ENCODE measurements at places on chromosomes 2 and 18.

- DNase-seq: no peak
Measured at GRCh38 chr2:119157850-119158511, 570 bp downstream of the C1QL2 start.

GRCh38 chr2:115364093-115364492 is 921.7 kb downstream of the DPP10 start:
- no peak for DNase-seq

DNA sequence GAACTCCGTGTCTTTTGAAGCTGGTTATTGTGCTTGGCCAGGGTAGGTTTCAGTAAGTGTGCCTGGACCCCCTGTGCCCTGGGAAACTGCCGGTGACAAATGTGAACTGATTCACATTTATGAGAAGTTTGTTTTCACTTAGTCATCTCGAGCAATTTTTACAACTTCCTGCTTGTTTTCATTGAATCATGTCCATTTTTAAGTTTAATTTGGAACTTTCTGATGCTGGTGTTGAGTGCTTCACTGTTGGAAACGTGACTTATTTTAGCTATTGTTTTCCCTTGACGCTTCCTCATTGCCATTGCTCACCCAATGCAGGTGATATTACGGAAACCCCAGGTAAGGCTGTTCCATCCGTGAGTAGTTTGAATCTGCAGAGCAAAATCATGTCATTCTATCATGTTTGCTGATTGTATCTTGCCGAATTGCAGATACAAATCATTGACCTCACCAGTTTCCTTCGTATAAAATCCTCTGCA is 97.2 kb downstream of the RTN4 start:
- no peak for DNase-seq

- DNase-seq: no peak
Measured at GRCh38 chr2:226333388-226333787, 466.2 kb downstream of the IRS1 start.

GRCh38 chr2:19687017-19687659 is 214.6 kb downstream of the TTC32 start:
- no peak for DNase-seq

DNA sequence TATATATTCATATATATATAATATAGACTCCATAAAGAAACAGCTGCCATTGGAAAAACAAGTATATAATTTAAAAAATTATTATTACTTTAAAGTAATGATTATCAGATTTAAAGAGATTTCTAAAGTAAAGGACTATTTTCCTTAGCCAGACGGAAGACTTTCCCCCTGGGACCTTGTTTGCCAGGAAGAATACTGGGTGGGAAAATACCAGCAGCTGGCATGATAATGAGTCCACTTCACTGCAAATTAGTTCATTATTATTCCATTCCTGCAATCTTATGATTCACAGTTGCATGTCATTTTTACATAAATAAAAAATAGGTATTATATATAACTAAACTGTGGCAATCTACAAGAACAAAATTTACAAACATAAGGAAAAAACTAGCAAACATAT is 339.8 kb upstream of the CDH7 start:
- DNase-seq: no peak

- DNase-seq: no peak
Measured at GRCh38 chr2:105156166-105156565, 85.4 kb upstream of the GPR45 start.

- no peak for DNase-seq
Measured at GRCh38 chr2:79178076-79178674, 18.6 kb upstream of the REG3A start.

- no peak for DNase-seq
Measured at GRCh38 chr2:144414324-144414845, 105.5 kb downstream of the ZEB2 start.

GRCh38 chr2:43136011-43136799 is 90.2 kb downstream of the ZFP36L2 start:
- no peak for DNase-seq

GRCh38 chr2:173996766-173997165 is 31.6 kb upstream of the SP3 start:
- no peak for DNase-seq

DNA sequence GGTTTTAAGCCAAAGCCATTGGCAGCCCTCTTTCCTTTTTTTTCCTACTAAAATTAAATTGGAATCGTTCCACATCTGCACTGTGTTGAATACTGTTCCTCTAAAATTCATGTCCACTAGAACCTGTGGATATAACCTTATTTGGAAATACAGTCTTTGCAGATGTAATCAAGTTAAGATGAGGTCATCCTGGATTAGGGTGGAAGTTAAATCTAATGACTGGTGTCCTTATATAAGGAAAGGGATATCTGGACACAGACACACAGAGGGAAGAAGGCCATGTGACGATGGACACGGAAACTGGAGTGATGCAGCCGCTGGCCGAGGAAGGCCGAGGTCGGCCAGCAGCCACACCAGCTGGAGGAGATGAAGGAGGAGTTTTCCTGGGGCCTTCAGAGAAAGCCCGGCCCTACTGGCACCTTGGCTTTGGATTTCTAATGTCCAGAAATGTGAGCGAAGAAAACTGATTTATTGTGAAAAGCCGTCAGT is 49.4 kb downstream of the LONRF2 start:
- no peak for DNase-seq

DNA sequence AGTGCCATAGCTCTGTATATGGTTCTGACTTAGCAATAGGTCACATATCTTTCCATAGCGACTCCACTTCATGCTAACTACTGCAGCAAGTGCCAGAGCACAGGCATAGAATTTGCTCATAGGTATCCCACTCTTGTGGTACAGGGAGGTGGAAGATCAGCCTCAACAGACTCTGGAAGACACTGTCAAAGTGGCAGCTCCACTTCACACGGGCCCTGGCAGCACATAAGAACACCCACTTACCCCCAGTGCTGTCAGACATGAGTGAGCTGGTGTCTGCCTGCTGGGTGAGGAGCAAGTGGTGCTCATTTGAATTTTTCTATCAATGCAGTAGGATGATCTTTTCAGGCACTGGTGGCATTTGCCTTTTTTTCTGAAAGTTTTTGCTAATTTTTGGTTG is 48.6 kb downstream of the BCL2L11 start:
- DNase-seq: no peak

All from CD4-positive, alpha-beta T cell treated with Interleukin-6 at 100 ng/mL for 8 hours (primary cell).